CD4-positive, alpha-beta memory T cell (primary cell): ENCODE measurements at places on chromosomes 5 and 9. TPM values are rescaled to one million over a fixed set of nuclear protein-coding genes. Genes with fewer than 3 reads are reported as not detected.
A peak's percentile ranks its signal among the peaks of the same experiment; 100 is the strongest.

ARID3C gene
- not detected for total RNA-seq

UTP15 gene
- 22.6 TPM for total RNA-seq

NIPAL4 gene
- total RNA-seq = not detected

C9orf50 gene
- not detected for total RNA-seq

BSPRY gene
- total RNA-seq = not detected

MAMDC2 gene
- not detected for total RNA-seq

LHX2 gene
- total RNA-seq = not detected

SPINK13 gene
- not detected for total RNA-seq

HSPB3 gene
- total RNA-seq = not detected

TAF11L5 gene
- not detected for total RNA-seq

CCDC69 gene
- total RNA-seq = 93.9 TPM

FGD3 gene
- 272 TPM for total RNA-seq

PLCXD3 gene
- total RNA-seq = not detected

SNAPC4 gene
- 13.1 TPM for total RNA-seq

IPPK gene
- 7.9 TPM for total RNA-seq

CCDC187 gene
- total RNA-seq = not detected

PCDHGA1 gene
- 0.58 TPM for total RNA-seq

STXBP1 gene
- 20.9 TPM for total RNA-seq

- no peak for DNase-seq
Observed at GRCh38 chr9:72012646-72013045, 47.8 kb downstream of the C9orf57 start.

DNA sequence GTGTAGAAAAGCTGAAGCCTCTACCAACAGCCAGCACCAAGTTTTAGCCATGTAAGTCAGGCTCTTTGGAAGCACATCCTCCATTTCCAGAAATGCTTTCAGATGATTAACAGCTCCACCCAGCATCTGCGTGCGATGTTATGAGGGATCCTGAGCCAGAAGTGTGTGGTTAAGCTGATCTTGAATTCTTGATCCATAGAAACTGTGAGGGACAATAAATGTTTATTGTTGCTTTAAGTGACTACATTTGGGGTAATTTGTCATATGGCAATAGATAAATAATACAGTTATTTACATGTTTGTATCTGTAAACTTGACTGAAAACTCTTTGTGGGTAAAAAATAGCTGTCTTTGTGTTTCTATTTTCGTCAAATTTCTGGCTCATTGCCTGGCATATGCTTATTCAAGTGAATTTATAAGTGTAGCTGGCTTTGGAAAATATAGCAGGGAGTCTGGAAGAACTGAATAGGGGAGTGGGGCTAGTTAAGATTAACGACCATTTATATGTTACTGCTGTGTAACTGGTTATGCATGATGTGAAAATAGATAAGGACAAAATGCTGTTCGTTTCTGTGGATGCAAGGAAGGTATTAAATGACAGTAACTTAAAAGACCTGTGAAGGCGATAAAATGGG is 234.1 kb downstream of the LRRC70 start:
- DNase-seq = no peak

GRCh38 chr5:109614981-109615380 is 74.7 kb upstream of the MAN2A1 start:
- DNase-seq = no peak

DNA sequence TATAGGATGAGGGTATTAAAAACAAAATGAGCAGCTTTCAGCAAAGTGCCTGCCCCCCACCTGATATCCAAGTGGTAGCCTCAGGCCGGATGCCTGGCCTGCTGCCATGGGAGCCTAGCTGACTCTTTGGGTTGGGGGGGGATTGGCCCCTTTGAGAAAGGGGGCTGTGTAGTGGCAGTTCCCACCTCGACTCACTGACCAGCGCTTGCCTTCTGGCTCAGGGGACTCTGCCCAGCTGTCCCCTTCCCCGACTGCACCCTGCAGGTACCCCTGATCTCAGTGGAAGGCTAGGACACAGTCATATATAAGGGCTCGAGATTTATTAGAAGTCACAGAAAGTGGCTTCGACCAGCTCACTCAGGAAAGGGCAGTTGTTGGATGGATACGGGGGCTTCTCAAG is 1.5 kb upstream of the NEUROG1 start:
- no peak for DNase-seq

DNA sequence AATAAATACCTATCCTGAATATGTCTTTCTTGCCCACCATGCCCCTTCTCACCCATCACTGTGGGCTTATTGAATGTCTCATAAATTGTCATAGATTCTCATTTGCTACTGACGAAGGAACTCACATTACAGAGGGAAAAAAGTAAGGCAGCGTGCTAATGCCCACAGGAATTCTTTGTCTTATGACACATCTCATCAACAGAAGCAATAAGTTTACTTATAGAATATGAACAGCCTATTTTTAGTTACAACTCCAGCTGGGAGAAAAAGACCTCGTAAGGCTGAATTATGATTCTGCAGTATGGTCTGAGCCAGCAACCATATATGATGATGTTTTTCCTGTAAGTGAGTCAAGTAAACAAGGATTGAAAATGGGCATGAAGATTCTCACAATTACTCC is 22.4 kb upstream of the ATG10 start:
- no peak for DNase-seq

DNA sequence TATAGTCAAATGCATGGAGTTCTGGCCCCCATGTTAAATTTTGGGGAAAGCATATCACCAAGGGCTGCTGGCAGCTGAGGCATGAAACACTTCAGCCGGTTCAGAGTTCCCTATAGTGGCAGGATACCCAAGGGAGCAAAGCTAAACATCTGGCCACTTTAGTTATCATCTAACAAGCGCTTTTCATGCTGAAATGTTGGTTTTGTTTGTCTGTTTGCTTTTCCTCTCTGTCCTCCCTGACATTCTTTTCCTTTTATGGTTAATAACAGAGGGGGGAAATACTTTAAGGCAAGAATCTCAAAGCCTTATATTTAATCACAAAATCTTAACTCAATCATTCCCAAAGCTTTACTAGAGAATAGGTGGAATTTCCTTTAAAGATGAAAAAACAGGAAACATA is 11.9 kb downstream of the APBA1 start:
- DNase-seq = no peak

DNA sequence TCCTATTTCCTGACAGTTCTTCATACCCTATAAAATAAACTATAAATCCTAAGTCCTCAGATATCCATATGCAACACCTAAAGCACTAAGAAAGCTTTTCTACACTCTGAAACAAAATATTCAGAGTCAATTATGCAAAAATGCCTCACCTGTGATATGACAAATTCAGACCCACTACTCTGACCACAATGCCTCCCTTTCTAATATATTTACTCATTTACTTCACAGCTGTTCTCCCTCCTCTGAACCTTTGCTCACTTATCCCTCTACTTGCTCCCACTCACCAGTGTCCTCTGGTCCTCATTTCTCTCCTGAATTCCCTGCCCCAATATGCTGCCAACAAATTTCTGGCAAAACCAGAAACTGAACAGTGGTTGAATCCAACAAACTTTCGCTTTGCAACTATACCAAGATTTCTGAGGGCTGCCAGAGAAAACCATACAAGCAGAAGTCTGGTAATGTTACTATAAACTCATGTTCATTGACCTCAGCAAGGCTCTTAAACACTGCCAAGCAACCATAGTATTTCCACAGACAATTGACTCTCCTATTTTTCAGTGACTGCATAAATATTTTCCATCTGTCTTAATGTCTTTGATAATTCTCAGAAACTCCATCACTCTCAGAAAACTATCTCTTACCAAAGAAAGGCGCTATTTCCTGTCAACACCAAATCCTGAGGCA is 7.1 kb downstream of the CCNH start:
- DNase-seq = no peak

DNA sequence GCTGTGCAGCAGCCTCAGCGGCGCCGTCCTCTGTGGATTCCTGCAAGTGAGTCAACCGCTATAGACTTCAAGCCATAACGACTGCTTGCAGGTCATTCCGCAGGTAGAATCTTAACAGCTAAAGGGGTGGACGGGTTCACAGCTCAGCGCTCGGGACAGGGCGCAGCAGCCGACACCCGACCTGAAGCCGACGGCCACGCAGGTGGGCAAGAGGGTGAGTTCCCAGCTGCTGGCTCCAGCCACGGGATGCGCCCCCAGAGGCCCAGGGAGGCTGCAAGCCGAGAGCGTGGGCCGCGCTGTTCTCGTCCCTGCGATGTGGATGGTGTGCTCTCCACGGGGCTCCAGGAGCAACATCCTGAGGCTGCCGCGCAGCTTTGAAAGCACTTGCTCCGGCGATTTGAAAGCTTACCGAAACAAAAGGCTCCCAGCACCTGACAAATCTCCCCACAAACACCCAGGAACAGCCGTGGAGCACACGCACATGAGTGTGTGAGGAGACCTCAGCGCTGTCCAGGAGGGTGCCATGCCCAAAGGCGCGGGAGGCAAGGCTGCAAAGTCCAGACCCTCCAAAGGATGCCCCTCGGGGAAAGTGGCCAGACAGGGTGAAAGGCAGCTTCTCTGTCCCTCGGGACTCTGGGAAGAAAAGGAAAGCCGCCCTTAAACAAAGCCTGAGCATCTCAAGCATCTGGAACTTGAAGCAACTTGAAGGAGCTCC is 48.7 kb downstream of the EXD3 start:
- no peak for DNase-seq

DNA sequence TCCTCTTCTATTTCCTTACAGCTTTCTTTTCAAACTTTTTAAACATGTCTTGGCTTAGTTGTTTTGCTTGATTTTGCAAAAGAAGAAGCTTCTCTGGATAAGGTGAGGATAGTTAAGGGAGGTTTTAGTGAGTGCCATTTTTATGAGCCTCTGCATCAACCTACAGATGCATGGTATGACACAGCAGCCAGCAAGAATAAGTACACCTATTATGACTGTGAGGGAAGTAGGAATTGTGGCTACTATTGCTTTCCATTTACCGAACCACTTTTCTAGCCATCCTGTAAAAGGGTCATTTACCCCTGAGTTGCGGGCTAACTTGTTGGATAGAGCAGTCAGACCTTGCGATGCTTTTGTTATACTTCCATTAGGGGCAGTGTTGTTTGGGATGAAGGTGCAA is 7.0 kb upstream of the TUT7 start:
- no peak for DNase-seq

DNA sequence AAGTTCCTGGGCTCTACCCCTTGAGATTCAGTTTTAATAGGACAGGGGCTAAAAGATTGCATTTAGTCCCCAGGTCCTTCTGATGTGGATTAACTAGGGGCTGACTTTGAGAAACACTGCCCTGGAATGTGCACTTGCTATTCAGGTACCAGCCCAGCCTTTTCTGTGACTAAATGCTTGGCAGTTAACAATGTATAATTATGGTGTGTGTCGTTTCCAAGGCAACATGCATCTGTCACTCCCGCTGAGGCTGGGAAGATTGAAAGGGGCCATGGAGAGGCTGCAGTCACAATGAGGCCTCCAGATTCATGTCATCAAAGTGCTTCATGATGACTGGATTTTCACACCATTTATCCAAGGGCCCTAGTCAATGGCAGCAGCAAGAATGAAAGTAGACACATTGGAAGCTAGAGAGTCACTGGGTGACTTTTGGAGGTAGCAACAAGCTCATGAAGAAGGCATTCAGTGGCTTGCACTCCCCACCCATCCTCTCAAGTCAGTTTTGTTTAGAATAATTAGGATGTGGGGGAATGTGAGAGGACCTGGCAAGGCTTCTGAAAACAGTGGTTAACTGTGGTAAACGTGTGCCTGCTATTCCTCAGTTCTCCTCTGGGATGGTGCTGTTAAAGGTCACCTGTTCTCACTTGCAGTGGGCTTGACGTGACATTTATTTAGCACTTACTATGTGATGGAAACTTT is 28.3 kb downstream of the RAI14 start:
- no peak for DNase-seq

GRCh38 chr5:61999371-61999770 is 306.6 kb upstream of the KIF2A start:
- no peak for DNase-seq

- DNase-seq = no peak
Observed at GRCh38 chr9:134916161-134916665, 1.5 kb downstream of the FCN1 start.

DNA sequence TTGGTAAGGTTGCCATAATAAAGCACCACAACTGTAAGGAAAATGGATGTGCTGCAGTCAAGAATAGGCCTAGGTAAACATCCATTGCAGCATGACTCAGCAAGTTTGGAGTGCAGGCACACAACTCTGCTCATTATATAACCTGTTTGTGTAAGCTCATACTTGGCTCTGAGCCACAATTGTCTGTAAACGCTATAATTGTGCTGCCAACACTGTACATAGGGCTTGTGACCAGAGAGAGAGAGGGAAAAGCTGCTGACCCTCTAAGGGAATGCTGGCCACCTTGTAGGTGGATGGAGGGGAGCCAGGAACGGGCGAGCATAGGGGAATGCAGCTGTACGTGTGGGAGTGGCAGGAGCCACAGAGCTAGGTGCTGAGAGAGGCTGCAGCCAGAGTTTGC is 2186.5 kb upstream of the ACO1 start:
- DNase-seq = peak; percentile 4

DNA sequence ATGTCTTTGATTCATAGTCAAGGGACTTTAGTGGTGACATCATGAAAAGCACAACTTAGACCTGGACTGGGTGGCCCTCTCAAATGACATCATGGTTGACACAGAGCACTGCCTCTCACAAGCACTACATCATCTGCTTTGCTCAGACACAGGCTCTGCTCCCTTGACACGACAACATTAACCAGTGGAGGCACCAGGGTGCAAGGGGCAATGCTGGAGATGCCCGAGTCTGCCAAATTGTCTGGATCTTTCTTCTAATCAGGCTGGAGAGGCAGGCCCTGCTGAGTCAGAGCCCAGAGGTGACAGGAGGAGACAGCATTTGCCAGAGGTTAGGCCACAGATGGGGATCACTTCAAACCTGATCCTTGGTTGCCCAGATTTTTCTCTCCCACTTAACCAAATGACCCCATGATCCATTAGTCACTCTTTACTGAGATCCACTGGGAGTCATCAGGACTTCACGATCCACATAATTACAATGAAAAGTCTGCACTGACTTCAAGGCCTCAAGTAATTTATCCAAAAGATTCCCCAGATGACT is 174.4 kb downstream of the SLIT3 start:
- no peak for DNase-seq

DNA sequence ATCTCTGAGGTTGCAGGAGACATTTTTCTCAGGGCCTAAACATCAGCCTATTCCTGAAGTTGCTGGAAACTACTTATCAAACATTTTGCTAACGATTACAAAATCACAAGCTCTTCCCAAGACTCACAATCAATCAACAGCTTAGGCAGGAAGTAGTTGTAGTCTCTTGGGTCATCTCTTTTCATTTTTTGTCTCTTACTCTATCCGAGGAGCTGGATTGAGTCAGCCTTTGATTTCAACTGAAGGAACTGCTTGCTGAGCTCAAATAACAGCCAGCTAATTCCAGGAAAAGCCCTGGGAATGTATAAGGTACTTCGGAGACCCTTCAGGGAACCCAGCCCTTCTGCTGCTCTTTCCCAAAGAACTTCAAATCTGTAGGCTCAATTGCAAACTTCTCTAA is 398.9 kb downstream of the PLK2 start:
- no peak for DNase-seq

GRCh38 chr5:154442801-154443200 is 3.0 kb upstream of the SAP30L start:
- no peak for DNase-seq

- DNase-seq = no peak
Observed at GRCh38 chr9:91562416-91562815, 138.8 kb upstream of the NFIL3 start.
